NCI-H2171 treated with DMSO at 0.1 percent for 48 hours (cell line): ENCODE measurements at places on chromosomes 3 and 15.

DNA sequence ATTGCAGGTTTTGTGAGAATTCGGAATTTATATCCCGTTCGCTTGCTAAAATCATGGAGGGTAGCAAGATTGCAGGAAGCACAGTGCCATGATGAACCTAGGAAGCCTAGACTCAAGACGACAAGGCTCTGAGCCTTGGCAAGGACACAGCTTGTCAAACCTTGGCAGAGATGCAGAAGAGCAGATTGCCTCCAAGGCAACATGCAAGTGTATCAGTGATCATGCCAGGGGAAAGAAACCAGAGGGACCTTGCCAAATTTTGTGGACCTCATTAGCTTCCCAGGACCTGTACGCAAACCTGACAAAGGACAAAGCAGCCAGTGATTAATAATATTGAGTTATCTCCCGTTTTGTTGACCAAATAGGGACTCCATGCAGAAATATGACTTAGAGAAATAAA, 159.7 kb downstream of the GOLIM4 start:
- DNase-seq, result no peak

DNA sequence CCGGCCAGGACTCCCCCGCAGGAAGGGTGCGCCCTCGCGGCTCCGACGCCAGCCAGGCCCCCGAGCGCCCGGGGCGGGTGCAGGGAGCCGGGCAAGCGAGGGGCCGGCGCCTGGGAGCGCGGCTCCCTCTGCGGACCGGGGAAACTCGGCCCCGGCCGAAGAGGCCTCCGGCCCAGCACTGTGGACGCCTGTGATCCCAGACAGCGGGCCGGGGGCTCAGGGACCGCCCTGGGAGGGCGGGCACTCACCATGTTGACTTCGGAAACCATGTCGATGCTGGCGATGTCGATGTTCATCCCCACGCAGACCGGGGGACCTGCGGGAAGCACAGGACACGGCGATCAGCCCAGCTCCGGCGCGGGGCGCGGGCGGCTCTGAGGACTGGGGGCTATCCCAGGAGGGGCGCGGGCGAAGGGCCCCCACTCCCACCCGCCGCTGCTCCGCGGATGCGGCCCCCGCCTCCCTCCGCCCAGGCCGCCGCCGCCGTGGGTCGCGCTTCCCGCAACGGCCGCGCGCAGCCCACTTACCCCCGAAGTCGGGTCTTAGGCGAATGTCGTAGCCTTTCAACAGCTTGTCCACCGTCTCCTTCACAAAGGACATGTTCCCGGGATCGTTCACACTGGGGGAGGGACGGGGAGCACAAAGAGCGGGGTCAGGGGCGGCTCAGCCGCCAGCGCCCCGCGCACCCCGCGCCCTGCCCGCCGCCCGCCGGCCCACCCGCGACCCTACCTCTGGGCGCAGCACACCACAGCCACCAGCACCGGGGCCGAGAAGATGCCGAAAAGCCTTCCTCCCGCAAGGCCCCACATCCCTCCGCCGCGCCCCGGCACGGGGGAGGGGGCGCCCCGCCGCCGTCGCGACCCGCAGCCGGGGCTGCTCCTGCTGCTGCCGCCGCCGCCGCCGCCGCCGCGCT, at the start of gene GABRB3:
Gene GABRB3, minus strand, starts transcription at position 913 of the 913 bp plus-strand sequence.
- no peak for DNase-seq

- DNase-seq, result no peak
These were observed 168.6 kb downstream of the LSAMP start for GRCh38 chr3:116276675-116277074.

GRCh38 chr3:183546625-183547024, 8.9 kb downstream of the KLHL6 start:
- DNase-seq, result no peak

DNA sequence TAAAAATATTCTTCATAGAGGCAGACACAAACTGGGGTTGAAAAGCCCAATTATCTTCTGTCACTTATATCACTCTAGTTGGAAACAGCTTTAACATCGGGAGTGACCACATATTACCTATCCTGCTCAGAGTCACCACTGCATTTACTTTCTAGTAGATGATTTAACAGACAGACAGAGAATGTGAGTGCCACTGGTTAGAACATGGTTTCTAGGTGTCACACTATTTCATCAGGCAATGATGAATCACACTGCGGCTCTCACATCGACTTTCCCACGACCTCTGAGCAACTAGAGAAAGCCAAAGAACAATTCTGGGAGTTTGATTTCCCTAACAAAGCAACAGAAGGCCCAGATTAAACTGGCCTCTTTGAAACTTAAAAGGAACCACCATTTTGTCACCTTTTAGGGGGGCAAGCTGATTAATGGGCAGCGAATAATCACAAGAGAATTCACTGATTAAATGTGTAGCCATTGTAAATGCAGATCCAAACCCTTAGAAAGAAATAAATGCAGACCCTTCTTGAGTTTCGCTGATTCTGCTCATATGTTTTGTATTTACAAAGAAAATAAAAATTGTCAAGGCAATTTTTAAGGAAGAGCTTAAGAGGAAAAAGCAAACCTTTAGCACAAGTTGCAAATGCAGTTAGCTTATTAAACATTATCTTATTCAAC, 112.6 kb upstream of the KBTBD8 start:
- no peak for DNase-seq

GRCh38 chr15:44918136-44918535, 38.4 kb upstream of the TERB2 start:
- no peak for DNase-seq

- no peak for DNase-seq
These were observed 14.1 kb downstream of the STARD5 start for GRCh38 chr15:81309647-81310450.

DNA sequence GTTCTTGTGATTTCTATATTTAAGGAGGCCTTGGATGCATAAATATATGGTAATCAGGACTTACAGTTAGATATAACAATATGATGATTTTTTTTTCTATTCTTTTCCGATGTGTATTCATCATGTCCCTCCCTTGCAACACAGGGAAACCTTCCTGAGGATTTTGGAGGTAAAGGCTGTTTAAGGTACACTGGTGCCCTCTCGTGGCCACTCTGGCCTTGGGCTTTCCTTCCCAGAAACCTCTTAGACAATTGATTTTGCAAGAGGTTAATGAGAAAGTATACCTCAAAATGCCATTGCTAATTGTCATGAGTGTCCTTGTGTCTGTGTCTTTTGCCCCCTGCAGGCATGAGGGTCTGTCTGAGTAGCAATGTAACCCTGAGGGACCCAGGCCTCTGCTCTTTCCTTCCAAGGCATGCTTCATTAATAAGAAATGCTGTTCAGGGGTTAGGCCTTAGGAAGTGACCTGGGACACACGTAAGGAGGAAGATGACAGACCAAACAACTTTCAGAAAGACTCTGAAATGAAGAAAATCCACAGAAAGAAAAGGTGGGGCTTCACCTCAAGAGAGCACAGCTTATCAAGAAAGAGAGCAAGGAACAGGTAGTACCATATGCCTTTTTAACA, 70.3 kb upstream of the PPP2R3A start:
- peak; percentile 73 for DNase-seq

- no peak for DNase-seq
These were observed 627.2 kb downstream of the ZIC1 start for GRCh38 chr3:148036331-148036876.

DNA sequence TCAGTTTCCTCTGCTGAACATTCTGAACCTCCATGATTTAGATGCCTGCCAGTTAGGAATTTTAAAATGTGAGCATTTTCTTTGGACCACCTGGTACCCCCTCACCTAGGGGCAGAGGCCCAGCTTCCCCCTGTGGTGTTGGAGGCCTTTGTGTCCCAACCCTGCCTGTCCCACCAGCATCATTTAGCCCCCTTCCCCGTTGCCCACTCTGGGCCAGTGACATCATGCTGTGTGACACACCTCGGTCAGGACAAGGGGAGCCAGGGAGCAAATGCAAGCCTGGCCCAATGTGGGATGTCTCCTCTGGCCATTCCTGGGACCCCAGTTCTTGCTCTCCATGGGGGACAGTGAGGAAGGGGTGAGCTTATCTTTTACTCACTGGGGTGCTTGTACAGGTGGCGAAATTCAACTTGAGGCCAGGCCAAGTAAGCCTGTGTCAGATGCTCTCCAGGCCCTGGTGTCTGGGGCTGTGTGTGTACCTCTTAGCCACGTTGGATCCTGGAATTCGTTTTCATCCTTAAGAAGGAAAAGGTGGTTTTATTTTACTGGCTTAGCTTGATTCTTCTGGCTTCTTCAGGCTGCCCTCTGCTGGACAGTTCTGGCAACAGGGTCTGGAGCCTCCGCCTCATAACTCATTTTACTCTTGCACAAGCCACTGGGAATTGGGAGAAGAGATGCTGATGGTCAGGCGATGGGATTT, 49.7 kb upstream of the MYZAP start:
- DNase-seq, result peak; percentile 60

DNA sequence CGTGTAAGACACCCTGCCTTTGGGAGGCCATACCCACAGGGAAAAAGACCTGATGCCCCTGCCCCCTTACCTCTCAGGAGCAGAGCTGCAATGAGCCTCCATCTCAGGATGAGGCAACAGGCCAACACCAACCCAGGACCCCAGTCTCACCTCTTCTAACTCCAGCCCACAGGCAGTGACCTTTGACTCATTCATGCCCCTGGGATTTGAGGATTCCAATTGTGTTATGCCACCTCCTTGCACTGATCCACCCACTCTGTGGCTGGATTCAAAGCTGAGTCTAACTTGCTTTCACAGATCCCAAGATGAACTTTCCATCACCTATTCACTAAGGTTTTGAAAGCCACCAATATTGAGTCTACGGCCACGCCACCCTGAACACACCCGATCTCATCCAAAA, 64.7 kb downstream of the MINAR1 start:
- no peak for DNase-seq

DNA sequence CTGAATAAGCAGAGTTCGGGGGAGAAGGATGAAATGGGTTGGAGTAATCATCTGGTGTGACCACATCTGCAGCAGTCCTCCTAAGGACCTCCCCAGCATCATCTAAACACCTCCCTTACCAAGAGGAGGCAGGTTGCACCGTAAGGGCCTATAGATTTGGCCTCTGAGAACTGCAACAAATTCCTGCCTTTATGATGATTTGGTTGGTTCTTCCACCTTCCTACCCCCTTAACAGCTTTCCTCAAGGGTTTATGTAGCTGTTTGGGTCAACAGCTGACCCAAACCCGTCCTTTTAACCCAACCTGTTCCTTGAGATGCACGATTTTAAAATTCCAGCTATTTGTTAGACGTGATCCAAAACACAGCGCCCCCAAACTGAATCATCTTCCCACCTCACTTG, 58.2 kb downstream of the AAGAB start:
- DNase-seq, result no peak

- no peak for DNase-seq
These were observed 177.7 kb downstream of the VGLL4 start for GRCh38 chr3:11465744-11466616.

DNA sequence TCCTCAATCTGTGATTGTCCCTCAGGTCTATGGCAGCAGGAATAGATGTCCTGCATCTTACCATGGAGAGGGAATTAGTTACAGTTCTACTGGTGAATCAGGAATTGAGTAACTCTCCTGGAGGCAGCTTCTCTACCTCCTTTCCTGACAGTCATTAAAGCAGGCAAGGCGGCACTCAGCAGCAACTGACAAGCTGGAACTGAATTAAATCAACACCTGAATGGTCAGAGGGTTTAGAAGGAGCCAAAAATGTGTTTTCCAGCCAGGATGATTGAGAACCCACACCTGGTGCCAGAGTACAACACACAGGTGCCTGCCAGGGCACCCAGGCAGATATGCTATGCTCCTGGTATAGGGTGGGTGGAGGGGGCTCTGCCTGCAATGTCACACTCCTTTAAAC, 43.1 kb upstream of the TIPARP start:
- peak; percentile 37 for DNase-seq

- DNase-seq, result no peak
These were observed 4.0 kb upstream of the NR2F2 start for GRCh38 chr15:96326328-96327154.

DNA sequence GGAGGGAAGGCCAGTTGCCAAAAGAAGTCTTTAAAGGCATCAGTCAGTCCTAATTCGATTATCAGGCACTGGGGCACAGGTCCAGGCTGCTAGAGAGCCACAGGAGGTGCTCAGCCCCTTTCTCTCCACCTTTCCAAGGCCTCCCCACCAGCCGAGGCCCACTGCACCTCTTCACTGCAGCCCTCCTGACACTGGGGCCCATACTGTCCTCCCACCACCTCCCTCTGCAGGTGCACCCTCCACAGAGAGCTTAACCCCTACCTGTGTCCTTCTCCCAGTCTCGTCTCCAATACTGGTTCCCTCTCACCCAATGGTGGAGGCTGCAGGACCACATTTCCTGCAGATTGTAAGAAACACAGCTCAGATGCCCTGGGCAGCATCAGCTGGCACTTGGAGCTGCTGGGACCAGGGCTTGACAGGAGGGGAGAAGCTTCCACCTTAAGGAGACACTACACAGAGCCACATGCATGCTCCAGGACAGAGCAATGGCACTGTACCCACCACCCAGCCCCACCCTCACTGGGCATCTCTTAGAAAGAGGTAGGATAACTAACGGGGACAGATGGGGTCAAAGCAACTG, 81.6 kb upstream of the PRR20G start:
- no peak for DNase-seq

GRCh38 chr3:32240159-32240545, 1.7 kb downstream of the CMTM8 start:
- DNase-seq, result peak; percentile 15

- peak; percentile 98 for DNase-seq
These were observed 314.5 kb downstream of the TLE3 start for GRCh38 chr15:69783211-69783610.

DNA sequence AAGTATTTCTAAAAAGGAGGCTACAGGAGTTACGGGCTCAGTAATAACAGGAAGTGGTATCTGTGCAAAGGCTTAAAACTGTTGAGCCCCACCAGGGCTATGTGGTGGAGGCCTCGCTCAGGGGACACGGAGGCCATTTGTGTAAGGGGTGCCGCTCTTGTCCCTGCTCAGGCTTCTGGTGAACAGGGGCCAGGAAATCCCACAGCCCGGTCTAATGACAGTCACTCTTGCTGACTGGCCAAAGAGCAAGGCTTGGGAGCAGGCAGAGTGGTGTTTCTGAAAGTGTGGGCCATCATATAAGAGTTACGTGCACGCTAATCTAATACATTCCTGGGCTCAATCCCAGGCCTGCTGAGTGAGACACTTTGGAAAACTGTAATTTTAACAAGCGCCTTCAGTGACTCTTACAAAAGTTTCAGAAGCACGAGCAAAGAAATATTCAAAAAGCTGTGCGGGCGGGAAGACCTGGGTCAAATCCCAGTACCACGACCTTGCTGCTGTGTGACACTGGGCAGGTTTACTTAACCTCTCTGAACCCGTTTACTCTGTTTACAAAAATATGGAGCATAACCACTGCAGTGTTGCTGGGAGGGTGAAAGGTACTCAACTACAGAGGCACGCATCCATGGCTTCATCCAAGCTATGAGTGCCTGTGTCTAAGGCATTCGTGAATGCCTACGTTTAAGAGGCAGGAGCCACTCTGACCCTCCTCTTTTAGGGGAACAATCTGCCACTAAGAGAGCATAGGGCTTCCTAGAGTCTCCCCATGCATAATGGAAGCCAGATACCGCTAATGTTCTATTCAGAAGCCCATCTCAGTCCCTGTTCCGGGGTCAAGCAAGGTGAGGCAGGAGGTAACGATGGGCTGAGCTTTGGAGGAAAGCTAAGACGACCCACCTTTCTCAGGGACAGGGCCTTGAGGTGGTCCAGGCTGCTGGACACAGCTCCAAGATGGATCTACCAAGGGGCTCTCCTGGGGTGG, 2.0 kb downstream of the ATP10A start:
- no peak for DNase-seq

- no peak for DNase-seq
These were observed 10.2 kb upstream of the PLXND1 start for GRCh38 chr3:129616713-129617112.

GRCh38 chr3:187101184-187102072, 37.9 kb downstream of the RPL39L start:
- DNase-seq, result no peak
